OCI-LY7 (cell line): ENCODE measurements at places on chromosomes 2 and 18. TPM values are rescaled to one million over a fixed set of nuclear protein-coding genes. Genes with fewer than 3 reads are reported as not detected.

DNA sequence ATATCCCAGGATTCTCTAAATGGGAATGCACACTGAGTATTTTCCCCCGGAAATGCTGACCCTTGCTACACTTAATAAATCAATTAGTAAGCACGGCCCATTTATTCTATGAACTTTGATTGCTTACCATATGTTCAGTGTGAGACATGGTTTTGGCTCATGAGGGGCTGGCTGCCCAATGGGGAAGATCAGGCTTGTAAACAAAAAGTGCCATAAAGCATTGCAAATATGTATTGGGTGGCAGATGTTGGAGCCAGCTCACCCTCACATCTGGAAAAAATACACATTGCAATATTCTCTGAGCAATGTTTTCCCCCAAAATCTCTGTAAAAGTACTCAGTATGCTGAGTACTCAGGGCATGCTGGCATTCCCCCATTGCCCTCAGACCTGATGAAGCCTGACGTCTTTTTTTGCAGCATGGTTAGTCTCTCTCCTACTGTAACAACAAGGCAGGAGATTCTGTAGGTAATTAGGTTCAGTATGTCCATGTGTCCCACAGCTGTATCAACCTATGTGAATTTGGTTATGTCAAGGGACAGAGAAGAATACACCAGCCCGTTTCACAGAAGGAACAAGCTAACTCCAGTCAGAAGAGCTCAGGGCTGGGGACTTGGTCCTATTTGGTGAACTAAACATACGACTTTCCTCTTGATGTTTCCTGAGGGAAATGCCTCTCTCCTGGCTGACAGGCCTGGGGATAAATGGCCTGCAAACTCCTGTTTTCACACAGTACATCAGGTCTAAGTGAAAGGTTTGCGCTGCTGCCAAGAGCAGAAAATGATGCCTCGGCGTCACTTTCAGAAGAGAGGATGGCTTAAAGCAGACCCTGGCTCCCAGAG, 202.4 kb downstream of the INSIG2 start:
- no peak for DNase-seq

EGR4 gene
- not detected in 2 replicates for total RNA-seq

GPR35 gene
- total RNA-seq = 1.4 and 2.4 TPM in 2 replicates

DNA sequence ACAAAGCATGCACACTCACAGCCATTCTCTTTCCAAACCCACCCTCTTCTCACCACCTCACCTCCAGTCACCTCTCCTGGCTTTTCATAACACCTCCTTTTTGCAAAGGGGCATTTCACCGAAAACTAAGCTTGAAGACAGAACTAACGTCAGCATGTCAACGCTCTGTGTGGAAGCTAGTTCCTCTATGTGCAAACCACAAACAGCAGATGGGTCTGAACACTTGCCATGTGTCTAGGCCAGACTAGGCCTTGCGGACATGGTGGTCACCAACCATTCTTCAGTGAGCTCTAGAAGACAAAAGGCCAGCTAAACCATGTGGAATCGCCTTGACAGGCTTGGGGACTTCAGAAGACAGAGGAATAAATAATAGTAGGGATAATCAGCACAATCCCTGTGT, 148.5 kb downstream of the TXNL1 start:
- no peak for DNase-seq

GRCh38 chr2:210337159-210337558, 22.2 kb upstream of the MYL1 start:
- DNase-seq = no peak

DNA sequence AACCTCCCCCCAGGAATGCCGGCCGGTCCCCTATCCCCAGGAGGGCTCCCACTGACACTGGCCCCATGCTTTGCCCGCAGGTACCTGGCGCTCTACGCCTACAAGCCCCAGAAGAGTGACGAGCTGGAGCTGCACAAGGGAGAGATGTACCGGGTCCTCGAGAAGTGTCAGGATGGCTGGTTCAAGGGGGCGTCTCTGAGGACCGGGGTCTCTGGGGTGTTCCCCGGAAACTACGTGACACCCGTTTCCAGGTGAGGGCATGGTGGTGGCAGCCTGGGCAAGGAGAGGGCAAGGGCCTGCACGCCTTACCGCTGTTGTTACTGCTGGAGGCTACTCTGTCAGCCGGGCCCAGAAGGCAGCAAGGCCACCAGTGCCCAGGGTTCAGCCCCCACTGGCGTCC, 181.3 kb downstream of the SEPTIN10 start:
- no peak for DNase-seq

DNA sequence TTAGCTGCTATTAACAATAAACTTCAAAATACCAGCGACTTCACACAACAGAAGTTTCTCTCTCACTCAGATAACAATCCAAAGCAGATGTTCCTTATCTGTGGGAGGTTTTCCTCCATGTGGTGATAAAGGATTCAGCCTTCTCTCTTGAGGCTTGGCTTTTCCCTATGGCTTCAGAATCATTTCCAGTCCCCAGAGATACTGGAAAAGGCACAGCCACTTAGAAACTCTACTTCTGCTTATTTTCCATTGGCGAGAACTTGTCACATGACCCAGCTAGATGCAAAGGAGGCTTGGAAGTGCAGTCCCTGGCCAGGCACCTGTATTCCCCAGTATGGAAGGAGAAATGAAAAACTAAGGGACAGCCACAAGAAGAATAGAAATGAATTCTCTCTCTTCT, 344.8 kb downstream of the MTX2 start:
- no peak for DNase-seq

GRCh38 chr2:100615886-100616285, 53.1 kb downstream of the PDCL3 start:
- no peak for DNase-seq
